Hematopoietic multipotent progenitor cell (in vitro differentiated cells): ENCODE measurements at places on chromosomes 5 and 9.

DNA sequence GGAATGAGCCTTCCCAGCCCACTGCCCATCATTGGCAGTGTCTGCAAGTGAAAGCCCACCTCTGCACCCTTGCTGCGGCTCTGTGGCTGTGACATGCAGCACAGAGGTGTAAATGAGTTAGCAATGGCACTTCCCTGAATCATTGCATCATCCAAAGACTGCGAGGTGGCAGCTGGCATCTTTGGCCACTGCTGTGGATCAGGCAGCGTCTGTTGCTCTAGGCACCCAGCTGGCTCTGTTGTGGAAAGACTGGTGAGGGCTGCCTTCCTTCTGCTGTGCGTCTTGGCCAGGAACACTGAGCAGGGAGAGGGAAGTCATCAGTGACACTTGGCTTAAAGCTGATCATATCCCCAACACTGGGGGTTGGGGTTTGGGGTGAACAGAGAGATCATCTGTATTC, 64.5 kb downstream of the MFAP3 start:
- DNase-seq: no peak

- DNase-seq: no peak
These were observed 280.0 kb downstream of the DENND1A start for GRCh38 chr9:123649909-123650308.

DNA sequence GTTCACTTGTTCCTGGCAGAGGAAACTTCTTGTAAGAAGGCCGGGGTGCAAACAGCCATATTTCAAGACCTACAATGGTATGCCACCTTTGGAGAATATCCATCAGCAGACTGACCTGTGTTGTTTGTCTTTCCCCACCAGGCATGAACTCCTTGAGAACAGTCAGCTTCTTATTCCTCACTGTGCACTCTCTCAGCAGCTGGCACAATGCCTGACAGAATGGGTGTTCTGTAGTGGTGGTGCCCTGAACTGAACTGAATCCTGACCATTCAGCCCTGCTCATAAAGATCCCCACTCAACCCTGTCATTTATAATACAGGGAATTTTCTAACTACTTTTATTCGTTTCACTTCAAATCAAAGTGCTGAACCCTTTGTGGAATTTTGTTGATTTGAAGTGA, 206.9 kb downstream of the COX7C start:
- no peak for DNase-seq

GRCh38 chr9:96514108-96514799, 64.3 kb downstream of the HABP4 start:
- DNase-seq: no peak

GRCh38 chr5:35811108-35811741, 45.5 kb upstream of the IL7R start:
- no peak for DNase-seq

DNA sequence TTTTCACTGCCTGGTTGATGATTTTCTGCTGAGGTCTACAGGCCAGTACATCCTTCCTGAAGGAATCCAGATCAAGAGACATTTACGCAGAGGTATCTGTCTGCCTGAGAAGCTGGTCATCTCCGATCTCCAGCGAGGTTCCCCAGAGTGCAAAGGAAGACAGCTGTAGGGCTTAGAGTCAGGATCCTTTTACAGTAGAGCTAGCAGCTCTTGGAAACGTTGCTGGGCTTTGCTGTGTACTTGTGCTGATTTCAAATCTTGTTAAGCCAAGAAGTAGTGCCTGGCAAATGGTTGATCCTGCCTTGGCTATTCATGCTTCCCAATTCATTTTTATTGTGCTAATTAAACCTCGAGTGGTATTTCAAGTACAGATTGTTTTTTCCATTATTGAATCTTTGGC, 48.9 kb downstream of the NTRK2 start:
- no peak for DNase-seq

DNA sequence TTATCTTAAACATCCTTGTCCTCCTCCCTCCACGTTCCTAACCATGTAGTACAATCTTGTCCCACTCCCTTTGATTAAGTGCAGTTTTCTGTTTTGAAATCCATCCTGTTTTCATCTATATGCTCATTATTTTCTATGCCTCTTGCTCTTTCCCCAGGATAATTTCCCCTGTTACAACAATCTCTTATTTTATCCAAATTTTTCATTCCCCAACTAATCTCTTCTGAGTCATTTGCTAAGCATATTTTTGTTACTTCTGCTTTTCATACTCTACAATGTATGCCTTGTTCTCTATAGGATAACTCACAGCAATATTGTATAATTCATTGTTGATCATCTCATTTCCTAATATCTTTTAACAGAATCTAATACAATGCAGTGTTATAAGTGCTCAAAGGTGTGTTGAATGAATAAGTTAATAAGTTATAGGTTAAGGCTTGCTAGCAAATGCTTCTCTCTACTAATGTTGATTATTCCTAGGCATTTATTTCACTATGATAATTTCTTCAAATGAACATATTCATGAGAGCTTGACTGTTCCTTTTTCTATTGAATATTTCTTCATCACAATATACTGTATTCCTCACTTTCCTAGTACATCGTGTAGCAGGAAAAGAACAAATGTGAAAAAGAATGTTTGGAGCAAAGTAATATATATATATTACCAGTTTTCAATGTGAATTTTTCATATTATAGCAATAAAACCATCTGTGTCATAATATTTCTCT, 1.5 kb downstream of the OMD start:
- DNase-seq: no peak

- DNase-seq: no peak
These were observed 78.3 kb upstream of the SSBP2 start for GRCh38 chr5:81829242-81829641.

DNA sequence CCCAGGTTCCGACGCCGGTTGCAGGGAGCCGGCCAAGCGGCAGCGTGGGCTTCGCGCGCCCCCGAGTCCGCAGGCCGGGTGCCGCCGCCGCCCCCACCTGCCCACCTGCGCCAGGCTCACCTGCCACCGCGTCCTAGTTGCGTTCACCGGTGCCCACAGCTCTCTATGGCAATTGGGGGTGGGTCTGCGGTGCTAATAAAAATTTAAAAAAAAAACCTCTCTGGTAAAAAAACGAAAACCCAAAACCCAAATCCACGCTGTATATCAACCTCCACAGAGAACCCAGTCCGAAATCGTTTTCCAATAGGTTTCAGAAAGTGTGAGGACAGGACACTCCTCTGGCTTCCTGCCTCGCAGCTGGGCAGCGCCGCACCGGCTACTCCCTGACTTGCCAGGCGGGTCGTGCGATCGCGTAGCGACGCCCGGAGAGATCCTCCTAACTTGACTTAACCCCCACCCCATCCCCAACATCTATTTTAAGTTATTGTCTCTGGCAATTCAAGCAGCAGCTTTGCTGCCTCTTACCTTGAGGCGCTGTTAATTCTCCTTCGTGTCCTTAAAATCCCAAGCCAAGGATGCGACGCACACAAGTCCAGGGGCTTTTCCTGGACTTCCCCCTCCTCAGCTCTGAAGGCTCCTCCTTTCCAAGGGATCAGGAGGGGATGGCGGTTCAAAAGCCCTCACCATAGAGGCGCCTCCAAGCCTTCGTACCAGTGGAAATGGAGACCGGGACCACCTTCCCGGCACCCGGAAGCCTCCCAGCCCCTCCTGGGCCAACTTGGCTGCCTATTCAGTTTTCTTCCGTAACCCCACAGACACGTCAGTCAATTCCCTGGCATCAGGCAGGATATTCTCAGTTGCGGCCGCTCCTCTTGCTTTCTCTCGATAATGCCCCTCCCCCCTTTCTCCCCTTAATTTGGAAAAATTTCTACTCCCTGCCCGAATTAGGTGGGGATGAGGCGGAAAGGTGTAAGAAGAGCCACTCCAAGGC, 1639.4 kb upstream of the C9orf72 start:
- DNase-seq: no peak

DNA sequence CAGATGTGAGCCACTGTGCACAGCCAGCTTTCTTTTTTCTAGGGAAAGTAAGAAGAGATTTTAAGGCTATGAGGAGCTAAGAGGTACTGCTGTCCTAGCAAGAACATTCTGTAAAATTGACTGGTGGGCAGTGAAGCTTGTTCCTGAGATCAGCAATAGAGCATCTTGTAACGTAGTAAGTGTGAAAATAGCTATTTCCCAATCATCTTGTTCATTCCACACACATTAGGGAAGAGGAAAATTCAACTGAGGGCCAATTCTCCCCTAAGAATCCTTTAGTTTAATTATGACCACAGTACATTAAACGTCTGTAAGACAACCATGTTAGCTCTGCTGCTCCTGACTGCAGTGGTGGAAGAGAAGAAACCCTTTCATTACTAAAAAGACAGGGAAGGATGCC, 246.2 kb downstream of the EFNA5 start:
- no peak for DNase-seq

GRCh38 chr5:69364414-69364813, 4.9 kb downstream of the AK6 start:
- peak; percentile 49 for DNase-seq

DNA sequence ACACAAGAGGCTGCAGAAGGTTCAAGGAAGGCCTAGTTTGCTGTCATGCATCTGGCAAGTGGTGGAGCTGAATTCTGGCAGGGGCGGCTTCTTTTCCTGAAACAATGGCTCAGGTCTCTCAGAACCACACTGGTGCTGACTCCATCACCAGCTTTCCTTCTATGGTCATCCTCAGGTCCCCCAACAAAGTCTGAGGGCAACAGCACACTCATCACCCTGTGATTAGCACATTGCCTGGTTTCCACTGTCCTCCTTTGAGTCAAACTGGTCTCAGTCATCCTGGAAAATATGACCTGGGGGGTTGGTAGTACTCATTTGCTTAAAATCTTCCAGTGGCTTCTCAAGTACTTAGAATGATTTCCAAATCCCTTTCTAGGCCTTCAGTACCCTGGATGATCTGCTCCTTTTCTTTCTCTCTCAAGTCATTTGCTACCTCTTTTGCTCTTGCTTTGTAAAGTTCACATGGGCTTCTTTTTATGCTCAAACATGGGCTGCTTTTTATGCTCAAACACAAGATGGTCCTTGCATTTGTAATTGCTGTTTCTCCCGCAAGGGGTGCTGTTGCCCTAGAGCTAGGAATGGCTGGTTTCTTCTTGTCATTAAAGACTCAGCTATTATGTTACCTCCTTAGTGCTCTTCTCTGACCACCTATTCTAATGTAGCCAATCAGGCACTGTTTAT, 144.9 kb downstream of the ALDH1A1 start:
- no peak for DNase-seq

DNA sequence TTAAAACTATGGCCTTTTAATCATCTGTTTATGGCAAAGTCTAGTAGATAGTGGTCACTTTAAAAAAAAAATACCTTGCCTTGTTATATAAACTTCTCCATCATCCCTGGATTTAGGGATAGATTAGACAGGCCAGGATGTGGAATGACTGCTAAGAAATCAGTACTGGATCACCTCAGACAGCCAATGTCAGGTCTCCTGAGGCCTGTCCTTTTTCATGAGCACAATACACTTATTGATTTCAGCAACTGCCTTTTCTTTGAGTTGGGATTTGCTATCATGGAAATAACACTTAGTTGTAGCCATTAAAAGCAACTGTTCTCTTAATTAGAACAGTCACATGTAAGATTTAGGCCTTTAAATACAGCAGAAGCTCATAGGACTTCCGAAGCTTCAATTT, 77.9 kb downstream of the NLN start:
- no peak for DNase-seq

- no peak for DNase-seq
These were observed 107.2 kb upstream of the SLIT3 start for GRCh38 chr5:169408171-169408570.

DNA sequence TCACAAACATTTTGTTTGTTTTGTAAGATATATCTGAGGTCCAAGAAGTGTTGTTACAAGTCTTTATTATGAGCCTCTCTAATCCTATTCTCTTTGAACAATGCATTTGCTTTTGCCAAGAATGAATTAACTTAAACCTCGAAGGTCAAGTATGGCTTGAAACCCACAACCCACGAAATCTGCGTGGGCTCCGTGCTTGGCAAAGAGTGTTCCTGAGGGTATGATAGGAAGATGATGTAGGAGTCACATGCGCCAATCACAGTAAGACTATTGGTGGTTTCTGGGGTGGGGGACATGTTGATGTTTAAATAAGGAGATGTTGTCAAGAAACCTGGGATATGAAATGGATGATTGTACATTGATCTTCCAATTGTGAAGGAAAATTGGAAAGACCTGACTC, 330.8 kb upstream of the RFX3 start:
- no peak for DNase-seq

GRCh38 chr5:154384480-154385235, 61.1 kb upstream of the SAP30L start:
- peak; percentile 35 for DNase-seq

- DNase-seq: no peak
These were observed 55.2 kb downstream of the HSPA4 start for GRCh38 chr5:133106761-133107572.

- no peak for DNase-seq
These were observed 964.9 kb downstream of the MAT2B start for GRCh38 chr5:164470312-164470711.

DNA sequence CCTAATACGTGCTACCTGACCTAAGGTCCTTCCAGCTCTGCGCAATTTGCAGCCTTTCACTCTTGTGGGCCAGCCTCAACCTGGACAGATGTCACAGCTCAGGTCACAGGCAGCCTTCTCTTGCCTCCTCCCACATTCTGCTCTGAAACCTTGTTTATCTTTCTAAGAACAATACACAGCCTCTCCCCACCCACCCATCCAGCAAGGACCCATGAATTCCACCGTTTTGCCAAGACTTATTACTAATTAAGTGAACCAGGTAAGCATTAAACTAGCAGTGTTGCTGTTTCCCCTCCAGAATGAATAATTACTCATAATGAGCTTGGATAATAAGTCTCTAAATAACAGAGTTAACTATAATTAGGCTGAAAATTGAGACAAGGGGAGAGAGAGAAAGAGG, 11.0 kb downstream of the FABP6 start:
- DNase-seq: no peak

DNA sequence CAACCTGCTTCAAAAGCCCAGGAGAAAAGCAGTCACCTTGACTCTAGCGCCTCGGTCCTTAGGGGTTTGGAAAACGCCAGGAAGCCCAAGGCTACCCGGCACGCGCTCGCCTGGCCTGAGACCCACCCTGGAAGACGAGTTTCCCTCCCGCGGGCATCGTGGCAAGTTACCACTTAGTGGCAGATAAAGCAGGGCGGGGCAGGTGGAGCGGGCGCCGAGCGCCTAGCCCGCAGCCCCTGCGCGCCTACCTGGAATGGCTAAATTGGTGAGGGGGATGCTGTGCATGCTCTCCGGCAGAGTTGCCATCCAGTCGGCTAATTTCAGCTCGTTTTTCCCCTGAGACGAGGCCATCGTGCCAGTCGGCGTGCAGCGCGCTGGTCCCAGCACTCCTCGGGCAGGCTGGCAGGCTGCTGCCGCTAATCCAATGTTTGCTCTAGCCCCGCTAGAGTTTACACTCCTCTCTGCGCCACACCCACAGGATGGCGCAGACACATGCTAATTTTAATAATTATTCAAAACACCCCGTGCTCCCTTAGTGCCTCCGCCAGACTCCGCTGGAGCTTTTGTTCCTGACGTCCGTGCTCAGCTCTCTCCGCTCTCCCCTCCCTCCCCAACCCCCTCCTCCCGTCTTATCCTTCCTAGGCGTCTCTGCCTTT, at the start of gene PLCXD3:
TSS of gene PLCXD3 (minus strand) at position 426 of the 656 bp plus-strand sequence. CDS start at position 351, 75 bp downstream.
- no peak for DNase-seq
